ENCODE measurements at places on chromosomes 6 and 20. TPM values are rescaled to one million over a fixed set of nuclear protein-coding genes. Genes with fewer than 3 reads are reported as not detected.

- no peak for DNase-seq
Measured at GRCh38 chr20:38246357-38247165, 14.0 kb downstream of the KIAA1755 start.

DNA sequence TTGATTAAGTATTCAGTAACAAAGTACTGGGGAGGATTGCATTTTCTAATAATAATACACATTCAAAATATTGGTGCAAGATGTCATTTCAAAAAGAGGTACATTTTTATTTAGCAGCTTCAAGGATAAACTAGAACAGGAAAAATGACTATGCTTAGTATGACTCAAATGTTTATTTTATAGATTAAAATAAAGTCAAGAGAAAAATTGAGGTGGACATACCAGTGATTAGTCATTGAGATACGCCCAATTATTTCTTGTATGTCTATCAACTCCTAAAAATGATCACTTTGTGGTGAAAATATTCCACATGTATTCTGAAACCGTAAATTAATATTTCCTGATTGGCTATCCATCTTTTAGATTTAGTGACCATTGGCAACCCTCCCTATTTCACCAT, 96.7 kb downstream of the PHF3 start:
- DNase-seq = no peak

DNA sequence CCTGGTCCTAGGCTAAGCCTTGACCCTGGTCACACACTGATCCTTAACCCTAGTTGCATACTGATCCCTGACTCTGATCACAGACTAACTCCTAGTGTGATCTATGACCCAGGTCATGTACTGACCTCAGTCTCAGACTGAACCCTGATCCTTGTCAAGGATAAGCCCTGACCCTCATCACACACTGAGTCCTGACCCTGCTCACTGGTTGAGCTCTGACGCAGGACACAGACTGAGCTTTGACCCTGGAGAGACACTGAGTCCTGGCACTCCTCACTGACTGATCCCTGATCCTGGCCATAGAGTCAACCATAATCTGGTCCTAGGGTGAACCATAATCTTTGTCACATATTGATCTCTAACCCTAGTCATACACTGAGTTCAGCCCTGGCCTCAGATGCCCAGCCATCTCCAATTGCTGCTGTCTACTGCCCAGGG, 37.9 kb downstream of the KCNB1 start:
- no peak for DNase-seq

- DNase-seq = peak; percentile 47
Measured at GRCh38 chr6:107658920-107659865, 164.9 kb downstream of the SCML4 start.

The ADGB gene
- not detected for polyA plus RNA-seq

The SMOC2 gene
- polyA plus RNA-seq = not detected

- no peak for DNase-seq
Measured at GRCh38 chr6:166866839-166867637, 89.3 kb downstream of the RNASET2 start.

The HCRTR2 gene
- polyA plus RNA-seq = not detected

- DNase-seq = no peak
Measured at GRCh38 chr20:48892049-48892470, 29.5 kb upstream of the ARFGEF2 start.

The HDGFL1 gene
- 0.09 TPM for polyA plus RNA-seq

DNA sequence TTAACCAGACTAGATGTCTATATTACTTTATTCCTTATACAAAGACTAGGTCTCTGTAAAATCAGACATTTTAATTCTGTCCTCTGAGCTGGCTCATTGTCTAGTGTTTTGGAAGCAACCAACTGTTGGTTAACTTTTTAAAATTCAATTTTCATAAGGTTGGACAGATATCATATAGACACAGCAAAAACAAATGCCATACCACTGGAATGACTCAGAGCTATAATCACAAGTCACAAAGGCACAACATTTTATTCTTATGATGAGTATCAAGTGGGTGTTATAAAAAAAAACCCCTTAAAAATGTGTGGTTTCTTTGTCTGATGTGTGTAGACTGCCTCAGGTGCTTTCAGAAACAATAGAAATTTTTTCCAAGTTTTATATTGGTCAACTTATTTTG, 296.2 kb upstream of the MARCKS start:
- no peak for DNase-seq

- DNase-seq = no peak
Measured at GRCh38 chr6:26195924-26196845, 109.0 kb downstream of the HFE start.

The ID4 gene
- polyA plus RNA-seq = not detected

The SS18L1 gene
- 2.6 TPM for polyA plus RNA-seq

- no peak for DNase-seq
Measured at GRCh38 chr6:78867020-78867369, 356 bp upstream of the IRAK1BP1 start.

- no peak for DNase-seq
Measured at GRCh38 chr6:165647041-165647440, 16.0 kb downstream of the PDE10A start.

GRCh38 chr20:22339091-22339881, 245.1 kb downstream of the FOXA2 start:
- DNase-seq = no peak

DNA sequence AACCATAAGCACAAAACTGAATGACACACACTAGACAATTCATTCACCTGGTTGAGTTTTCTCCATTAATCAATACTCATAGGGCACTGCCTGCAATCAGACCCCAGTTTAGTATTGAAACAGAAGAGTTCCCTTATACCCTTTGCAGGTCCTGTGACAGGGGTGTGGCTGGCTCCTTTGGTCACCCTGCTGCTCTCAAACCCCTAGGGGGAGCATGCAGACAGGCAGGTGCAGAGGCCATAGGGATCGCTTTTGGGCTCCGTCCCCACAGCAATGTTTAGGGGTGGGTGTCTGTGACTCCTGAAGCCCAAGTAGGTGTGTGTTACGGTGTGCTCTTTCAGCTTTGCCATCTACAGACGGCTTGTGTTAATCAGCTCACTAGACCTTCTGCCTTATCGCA, 210.4 kb downstream of the CENPW start:
- DNase-seq = no peak

The APOM gene
- 5.4 TPM for polyA plus RNA-seq

DNA sequence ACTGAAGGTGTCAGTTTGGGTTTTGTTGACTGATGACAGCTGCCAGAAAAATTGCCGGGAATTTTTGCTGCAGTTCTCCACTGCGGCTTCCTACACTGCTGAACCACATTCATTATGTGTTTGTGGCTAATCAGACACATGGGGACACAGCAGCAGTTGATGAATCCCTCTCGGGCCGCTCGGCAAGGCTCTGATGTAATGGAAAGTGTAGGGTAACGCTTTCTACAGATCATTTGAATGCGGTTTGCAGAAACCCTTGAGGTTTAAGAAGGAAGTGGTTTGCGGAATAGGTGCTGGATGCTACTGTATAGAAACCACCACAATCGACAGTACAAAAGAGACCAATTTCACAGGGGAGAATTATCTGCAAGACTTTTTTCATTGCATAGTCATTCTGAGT, 138.7 kb upstream of the SASH1 start:
- peak; percentile 66 for DNase-seq

DNA sequence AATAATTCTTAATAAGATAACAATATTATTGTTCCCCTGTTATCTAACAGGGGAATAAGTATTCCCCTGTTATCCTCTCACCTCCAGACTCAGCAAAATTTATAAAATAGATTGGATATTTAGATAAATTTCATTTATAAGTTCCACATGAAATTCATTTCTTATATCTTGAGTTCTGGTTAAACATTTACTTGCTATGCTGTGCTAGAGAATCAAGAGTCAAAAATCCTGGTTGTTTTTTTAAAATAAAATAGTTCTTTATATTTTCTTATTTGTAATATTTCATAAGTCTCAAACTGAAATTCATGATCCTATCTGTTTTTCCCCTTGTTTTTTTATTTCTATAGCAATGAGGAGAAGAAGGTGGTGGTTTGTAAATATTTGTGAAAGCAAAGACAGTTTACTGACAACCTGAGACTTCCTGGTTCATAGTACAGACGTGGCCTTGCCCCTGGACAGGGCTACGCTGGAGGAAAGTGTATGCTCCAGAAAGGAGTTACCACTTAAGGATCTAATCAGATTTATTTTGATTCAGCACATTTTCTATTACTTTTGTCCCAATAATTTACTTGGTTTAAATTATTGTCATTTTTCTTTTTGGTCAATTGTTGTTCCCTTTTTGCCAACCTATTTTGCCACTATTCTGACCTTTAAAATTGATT, 37.8 kb upstream of the MARCKS start:
- DNase-seq = no peak

DNA sequence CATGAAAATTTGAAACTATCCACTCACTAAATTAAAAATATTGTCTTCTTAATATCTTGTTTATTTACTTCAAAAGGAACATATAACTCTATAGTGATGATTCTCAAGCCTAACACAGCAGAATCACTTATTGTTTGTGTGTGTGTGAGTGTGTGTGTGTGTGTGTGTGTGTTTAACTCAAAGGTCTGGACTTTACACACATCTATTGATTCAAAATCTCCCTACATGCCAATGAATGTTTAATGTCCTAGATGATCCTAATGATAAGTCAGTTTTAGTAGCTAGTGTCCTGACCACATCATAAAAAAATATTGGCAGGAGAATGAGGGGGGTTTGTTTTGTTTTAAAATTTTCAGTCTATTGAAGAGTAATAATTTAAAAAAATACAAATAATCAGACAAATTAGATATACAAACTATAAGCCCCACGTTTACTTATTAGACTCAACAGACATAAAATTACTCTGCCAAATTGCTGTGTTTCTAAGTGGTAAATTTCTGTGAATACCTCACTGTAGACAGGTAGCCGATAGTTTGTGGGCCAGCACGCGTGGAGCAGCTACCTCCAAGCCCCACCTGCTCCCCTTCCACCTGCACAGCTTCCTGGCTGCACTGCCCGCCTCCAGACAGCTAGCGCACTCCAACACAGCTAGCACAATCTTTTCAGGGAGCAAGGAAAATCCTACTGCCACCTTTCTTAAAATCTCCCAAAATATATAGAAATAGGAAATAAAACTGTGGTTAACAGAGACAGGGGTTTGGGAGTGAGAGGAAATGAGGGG, 349.6 kb downstream of the PKHD1 start:
- DNase-seq = no peak

- DNase-seq = no peak
Measured at GRCh38 chr20:38973645-38974044, 11.5 kb downstream of the DHX35 start.

GRCh38 chr6:109184638-109185037, 89.3 kb downstream of the CEP57L1 start:
- DNase-seq = no peak

DNA sequence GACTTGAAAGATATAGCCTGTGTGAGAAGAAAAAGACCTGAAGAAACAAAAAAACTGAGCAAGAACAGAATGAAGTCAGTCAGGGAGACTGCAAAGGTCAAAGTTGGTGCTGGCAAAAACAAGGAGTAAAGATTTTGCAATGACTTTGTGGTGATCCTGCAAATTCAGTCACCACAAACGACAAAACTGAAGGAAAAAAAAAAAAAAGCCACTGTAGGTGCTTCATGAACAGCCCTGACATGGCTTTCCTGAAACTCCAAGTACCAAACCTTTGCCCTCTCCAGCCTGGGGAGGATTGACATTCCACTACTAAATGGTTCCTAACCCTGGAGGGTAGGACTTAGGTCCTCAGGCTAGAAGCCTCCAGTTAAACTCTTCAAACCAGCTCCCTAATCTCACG, 114.7 kb upstream of the BEND3 start:
- no peak for DNase-seq

The CCDC170 gene
- polyA plus RNA-seq = not detected

DNA sequence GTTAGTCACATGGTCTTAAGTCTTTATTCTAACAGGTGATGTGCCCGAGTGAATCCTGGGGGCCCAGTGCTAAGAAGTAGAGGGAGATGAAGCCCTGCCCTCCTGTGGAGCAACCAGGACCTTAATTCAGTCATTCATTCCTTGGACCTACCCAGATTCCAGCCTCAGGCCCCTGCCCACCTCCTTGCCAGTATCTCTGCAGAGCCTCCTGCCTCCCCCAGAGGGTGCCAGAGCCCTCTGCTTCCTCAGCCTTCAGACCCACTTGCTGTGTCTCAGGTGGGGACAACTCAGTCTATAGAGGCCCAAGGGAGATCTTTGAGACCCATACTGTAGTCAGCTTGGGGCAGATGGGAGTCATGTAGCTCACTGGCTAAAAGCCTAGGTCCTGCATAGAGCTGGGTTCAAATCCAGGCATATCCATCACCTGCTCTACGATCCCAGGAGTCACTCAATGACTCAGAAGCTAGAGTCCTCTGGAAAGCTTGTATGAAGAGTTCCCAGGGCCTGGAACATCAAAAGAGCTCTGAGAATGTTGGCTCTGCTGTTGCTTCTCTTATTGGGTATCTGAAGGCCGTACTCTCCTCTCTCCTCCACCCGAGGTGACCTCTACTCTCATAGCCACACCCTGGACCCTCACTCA, 3.9 kb upstream of the SIGLEC1 start:
- DNase-seq = no peak

DNA sequence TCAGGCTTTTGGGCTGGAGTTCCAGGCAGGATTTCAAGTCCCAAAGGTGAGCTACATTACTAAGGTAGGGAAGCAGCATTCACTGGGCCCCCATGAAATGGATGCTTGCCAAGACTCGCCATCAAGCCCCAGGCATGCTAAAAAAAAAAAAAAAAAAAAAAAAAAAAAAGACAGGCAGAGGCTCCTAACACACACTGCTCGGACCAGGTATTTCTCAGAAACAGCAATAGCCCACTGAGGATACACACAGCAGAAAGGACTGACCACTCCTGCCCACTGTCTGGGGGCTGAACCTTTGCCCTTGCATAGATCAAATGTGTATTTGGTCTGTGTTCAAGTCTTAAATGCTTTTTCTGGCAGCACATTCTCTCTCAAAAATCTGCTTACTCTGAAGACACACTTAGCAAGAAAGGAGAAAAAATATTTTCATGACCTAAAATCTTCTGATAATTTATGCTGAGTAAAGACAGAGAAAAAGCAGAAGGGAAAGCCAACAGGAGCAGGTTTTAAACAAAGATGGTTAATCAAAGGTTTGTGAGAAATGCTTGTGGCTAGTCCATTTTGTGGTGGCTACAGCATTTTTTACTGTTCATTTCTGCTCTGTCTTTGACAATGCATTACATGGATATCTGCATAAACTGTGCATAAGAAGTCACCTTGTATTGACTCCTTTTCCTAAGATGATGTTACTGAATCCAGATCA, 37.9 kb upstream of the BEND6 start:
- DNase-seq = no peak

The TSPYL1 gene
- polyA plus RNA-seq = 23.4 TPM

DNA sequence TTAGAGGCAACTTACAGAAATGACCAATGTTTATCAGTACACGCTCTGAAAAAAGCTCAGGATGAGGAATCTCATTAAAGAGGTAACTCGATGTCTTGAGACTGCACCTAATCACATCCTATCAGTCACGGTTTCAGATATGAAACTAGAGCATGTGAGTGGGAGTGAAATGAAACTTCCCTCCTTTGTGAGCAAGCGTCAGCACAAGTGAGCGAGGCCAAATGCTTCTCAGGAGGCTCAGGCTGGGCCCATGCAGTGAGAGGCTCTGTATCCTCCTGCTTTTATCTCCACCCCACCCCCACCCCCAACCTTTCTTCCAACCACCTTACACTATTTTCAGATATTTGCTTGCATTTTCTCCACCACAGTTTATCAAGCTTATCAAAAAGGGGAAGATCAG, 140.8 kb upstream of the RIMS1 start:
- DNase-seq = no peak

Data from GM12878 (cell line).